Retinal pigment epithelial cell (primary cell): ENCODE measurements at places on chromosomes 7 and 10.

DNA sequence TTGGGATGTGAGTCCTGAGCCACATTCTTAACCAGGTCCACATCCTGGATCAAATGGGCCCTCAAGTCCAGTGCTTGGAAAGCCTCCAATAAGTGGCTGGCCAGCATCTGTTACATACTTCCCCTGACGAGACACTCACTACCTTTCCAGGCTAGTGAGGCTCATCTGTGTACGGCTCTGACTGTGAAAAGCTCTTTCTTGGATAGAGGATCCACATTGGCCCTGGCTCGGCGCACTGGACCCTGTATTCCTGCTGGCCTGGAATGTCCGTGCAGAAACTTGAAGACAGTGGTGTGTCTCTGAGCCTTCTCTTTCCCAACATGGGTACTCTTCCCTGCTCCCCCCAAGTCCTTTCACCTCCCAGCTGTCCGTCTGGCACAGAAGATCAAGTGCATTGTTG lies 35.5 kb downstream of the MYL10 start:
- DNase-seq: no peak

DNA sequence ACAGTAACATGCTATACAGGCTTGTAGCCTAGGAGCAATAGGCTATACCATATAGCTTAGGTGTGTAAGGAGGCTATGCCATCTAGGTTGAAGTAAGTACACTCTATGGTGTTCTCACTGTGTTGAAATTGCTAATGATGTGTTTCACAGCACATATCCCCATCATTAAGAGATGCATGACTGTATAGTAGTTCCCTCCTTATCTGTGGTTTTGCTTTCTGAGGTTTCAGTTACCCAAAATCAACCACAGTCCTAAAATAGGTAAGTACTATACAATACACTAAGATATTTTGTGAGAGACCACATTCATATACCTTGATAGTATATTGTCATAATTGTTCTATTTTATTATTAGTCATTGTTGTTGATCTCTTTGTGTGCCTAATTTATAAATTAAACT lies 12.7 kb downstream of the FZD1 start:
- no peak for DNase-seq

DNA sequence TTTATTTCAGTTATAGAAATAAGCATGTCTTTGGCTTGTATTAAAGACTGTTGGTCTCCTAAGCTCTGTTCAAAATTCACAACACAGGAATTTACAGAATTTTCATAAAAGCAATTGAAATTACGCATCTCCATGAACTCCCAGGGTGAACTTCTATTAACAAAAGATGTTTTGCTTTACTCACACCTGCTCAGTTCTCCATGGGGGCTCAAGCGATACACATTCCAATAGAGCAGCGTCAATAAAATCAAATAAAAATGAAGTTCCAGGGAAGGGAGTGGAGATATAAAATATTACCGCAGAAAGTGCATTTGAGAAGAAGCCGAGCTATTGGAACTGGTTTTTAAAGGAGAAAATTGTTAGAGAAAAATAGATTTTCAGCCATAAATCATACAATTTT lies 41.5 kb upstream of the ZNF438 start:
- DNase-seq: no peak

GRCh38 chr7:21757537-21758282 lies 188.0 kb downstream of the CDCA7L start:
- no peak for DNase-seq

DNA sequence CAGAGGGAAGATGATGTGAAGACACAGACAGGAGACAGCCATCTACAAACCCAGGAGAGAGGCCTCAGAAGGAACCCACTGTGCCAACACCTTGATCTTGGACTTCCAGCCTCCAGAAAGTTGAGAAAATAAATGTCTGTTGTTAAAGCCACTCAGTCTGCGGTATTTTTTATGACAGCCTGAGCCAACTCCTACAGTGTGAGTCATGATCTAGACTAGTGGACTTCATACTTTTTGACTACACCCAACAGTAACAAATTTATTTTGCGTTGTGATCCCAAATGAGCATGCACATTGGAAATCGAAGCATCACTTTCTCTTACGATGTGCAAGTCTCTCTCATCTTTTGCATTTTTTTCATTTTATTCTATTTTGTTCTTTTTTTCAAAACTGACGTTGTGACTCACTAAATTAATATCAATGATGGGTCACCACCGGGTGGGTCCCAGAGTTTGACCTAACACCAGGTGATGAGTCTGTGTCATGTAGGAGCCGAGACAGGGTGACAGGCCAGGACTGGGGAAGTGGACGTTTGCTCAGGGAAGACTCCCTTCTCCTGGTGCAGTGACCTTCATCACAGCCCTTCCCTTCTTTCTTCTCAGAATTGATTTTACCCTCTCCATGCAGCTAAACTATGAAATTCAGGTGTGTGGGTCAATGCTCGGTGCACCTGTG lies 28.9 kb downstream of the PHYH start:
- no peak for DNase-seq

GRCh38 chr7:100156331-100157068 lies 2.0 kb downstream of the TRAPPC14 start:
- no peak for DNase-seq

GRCh38 chr7:113710310-113711096 lies 208.3 kb downstream of the PPP1R3A start:
- peak; percentile 63 for DNase-seq

GRCh38 chr10:34121781-34122622 lies 693.1 kb downstream of the PARD3 start:
- no peak for DNase-seq

DNA sequence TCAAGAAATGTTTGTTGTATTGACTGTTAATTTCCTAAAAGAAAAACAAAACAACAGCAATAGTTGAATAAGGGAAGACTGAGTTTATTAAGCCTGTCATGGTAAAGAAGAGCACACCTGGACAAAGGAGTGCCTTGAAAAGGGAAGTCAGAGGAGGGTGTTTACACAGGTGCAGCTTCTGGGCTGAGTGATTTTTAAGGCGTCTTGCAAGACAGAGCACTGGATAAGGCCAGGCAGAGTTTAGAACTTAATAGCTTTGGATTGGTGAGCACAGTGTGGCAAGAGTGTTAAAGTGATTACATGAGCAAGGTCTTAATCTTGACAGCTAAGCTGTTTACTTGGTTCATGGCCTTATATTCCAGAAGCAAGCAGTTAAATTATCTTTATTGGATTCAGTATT lies 423.2 kb downstream of the CNTNAP2 start:
- no peak for DNase-seq

DNA sequence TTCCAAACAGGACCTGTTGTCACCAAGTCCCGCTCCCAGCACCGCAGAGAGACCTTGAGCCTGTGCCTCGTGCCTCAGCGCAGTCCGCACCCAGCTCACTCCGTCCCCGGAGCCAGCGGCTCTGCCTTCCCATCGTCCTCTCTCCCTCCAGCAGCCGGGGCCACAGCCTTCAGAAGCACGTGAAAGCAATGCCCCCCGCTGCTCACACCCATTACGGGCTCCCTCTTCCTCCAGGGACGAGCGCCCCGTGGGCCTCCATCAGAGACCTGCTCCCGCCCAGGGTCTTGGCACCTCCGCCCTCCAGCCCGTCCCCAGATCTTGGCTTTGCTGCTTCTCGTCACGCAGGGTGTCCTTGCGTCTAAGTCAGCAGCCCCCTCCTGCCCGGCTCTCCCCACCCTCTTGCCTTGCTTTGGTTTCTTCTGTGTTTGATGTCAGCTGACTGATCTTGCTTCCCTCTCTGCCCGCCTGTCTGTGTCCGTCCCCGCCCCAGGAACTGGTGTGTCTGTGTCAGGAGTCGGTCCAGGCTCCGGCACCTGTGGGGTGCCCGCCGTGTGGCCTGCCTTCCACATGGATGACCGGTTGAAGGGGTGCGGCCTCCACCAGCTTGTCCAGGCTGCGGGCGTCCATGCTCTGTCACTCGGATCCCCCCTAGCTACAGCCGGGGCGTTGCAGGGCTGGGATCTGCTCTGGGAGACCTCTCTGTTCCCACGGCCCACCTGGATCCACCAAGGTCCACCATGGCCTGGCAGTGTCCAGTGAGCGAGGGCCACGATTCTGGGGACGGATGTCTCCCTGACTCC lies 61.9 kb downstream of the FOXL3 start:
- DNase-seq: no peak

- no peak for DNase-seq
Observed at GRCh38 chr7:121887634-121888033, 14.7 kb downstream of the PTPRZ1 start.

- no peak for DNase-seq
Observed at GRCh38 chr7:10646194-10646593, 327.5 kb upstream of the PHF14 start.

DNA sequence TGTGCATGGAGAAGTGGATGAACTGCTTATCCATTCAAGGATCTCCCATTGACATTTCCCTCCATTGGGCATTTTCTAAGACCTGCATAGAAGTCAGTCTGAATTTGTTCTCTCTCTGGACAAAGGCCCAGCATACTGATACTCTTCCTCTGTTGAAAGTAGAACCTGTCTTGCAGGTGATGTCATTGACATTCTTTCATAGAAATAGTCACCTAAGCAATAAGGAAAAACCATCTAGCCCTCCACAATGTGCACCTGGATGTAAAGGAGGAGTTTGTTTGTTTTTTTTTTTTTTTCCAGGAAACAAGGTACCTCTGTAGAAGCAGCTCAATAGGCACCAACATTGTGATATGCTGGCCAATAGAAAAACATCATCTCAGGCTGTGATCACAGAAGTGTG lies 150.4 kb downstream of the DPY19L1 start:
- DNase-seq: no peak
